ENCODE measurements at places on chromosomes 12 and 14.

- no peak for DNase-seq
These were observed 60.8 kb downstream of the RASSF3 start for GRCh38 chr12:64670919-64671639.

DNA sequence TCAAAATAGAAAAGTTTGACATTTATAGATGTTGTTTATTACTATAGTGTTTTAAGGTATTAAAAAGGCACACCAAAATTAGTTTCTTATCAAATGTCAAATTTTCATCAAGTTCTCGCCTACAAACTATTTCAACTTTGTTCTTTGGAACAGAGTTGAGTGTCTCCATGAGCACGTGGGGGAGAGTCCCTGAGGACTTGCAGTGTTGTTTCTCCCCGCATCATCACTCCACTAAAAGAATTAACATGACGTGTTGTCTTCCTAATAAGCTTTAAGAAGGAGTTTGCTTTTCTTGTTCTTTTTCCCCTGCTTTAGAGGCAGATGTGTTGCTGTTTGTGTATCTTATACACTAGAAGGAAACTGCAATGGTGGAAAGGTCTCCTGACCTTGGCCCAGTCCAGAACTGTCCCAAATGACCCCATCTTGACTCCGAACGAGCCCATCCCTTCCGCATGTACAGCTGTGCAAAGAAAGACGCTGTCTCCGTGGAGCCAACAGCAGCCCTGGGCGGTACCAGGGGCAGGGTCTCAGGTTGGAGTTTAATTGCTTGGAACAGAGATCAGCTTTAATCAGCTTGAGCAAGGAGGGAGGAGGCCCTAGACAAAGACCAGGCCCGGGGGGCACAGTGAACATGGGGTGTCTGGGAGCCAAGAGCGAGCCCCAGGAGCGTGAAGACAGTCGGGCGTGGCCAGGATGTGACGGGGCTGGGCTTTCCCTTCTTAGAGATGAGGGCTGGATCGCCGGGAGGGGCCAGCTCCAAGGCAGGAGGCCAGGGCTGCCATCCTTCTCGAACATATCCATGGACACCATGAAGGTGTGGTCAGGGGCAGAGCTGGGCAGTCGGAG, 215.4 kb upstream of the RTL1 start:
- DNase-seq = no peak

DNA sequence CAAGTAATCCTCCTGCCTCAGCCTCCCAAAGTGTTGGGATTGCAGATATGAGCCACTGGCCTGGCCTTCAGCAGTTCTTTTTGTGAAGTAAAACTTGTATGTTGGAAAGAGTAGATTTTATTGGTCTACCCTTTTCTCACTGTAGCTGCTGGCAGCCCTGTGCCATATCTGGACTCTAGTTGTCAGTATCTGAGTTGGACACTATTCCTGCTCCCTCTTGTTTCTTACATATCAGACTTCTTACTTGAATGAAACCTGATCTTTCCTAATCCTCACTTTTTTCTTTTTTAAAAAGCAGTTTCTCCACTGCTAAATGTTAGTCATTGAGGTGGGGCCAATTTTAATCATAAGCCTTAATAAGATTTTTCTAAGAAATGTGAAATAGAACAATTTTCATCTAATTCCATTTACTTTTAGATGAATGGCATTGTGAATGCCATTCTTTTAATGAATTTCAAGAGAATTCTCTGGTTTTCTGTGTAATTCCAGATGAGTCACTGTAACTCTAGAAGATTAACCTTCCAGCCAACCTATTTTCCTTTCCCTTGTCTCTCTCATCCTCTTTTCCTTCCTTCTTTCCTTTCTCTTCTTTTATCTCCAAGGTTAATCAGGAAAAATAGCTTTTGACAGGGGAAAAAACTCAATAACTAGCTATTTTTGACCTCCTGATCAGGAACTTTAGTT, 88.7 kb downstream of the APAF1 start:
- DNase-seq = no peak

DNA sequence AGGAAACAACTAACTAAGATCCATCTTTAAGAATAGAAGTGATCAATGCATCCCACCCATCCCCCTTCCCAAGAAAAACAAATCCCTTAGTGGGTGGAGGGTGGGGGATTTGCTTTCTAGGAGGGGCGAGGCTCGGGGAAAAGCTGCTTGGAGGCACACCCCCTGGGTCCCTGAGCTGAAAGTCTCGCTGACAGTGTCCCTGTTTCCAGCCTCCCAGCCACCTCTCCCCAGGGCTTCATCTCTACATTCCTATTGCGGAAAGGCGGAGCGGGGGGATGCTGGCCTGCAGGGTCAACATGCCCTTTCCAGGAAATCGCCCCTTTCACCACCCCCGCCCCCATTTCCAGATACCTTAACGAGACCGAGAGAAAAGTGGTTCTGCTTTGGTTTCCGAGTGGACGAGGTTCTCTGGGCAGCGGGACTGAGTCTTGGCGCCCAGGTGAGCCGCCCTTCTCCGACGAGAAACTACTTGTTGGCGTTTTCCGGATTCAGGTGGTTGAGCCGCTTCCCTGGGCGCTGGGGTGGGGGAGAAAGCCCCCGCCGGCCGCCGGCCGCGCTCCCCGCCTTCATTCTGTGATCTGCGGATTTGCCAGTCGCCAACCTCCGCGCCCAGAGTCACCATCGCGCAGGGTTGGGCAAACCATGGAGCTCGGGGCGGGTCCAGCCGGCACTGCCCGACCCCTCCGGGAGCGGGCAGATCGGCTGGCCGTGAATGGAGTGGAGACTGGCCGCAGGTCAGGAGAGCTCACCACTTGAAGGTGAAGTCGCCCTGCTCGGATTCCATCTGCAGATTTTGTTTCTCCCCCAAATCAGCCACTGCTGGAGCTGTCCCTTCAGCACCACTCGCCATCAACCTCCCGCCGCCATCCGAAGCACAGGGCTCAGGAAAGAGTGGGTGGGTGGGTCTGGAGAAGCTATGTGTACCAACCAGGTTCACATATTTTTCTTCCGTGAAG, 505 bp downstream of the KCNC2 start:
- peak; percentile 18 for DNase-seq

- DNase-seq = no peak
These were observed 29.9 kb upstream of the LRTM2 start for GRCh38 chr12:1790444-1790843.

- DNase-seq = no peak
These were observed 116.7 kb upstream of the MYL2 start for GRCh38 chr12:111037047-111037446.

DNA sequence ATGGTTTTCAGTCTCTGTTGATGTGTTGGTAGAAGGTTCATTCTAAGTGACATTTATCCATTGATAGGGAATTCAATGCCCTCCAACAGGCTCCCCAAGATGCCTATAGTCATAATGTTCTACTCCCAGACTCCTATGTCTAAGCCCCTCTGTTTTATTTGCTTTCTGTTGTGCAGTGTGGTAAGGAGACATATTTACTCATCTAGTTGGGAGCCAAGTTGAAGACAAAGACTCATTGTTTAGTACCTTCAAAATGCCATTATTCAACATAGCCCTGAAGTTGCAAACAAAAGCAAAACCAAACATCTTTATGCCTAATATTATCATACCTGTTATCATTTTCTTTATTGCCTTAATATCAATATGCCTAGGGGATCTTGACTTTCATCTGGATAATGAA, 302.1 kb downstream of the RMST start:
- no peak for DNase-seq

- peak; percentile 45 for DNase-seq
These were observed 777 bp downstream of the ASCL1 start for GRCh38 chr12:102958073-102958829.

DNA sequence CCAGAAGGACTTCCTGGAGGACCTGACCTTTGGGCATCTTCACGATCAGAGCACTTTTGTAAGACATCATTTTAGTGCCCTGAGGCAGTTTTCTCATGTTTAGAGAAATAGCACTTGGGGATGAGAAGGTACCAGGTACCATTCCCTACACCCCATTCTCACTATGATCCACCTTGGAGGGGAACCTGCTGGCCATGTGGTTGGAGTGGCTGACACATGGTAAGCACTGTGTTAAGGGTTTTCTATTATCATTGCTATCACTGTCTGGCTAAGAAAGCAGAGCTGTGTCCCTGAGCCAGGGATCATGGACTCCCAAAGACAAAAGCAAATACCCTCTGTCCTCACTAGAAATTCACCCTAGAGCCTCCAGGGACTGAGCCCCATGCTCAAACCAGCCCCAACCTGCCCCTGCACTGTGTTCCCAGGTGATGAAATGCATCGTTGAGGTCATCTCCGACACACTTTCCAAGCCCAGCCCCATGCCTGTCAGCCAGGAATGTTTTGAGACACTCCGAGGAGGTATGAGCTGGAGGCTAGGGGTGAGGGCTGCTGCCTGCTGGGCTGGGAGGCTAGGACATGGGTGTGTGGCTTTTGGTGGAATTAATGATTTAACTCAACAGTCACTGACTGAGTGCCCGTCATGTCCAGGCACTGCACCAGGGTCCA, 3.4 kb downstream of the CHGA start:
- DNase-seq = no peak

GRCh38 chr12:124727264-124727800, 136.3 kb downstream of the SCARB1 start:
- DNase-seq = no peak

- DNase-seq = no peak
These were observed 100.7 kb downstream of the RPL10L start for GRCh38 chr14:46550836-46551235.

GRCh38 chr12:32266756-32267155, 132.6 kb upstream of the FGD4 start:
- DNase-seq = no peak

GRCh38 chr12:132433641-132434395, 56.1 kb upstream of the FBRSL1 start:
- DNase-seq = no peak

DNA sequence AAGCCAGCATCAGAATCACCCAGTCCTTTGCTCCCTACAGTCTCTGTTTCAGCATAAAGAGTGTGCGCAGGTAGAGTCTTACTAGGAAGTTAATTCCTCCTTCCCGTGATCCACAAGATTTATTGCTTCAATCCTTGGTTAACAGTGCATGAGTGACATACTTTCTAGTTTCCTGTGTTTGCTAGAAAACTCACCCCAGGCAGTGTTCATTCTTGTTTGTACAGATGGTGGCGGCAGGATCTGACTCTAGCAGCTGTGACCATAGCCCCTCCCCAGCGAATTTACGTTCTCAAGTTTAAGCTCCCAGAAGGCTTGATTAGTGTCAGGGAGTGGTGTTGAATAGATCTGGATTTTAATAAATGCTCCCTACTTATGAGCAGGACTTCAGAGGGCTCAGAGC, 75.9 kb upstream of the ANO2 start:
- no peak for DNase-seq

GRCh38 chr14:100654814-100655740, 67.9 kb upstream of the BEGAIN start:
- DNase-seq = no peak

GRCh38 chr12:116598311-116599284, 39.4 kb downstream of the MAP1LC3B2 start:
- peak; percentile 41 for DNase-seq

GRCh38 chr14:86333493-86333892, 803.5 kb downstream of the FLRT2 start:
- DNase-seq = no peak

DNA sequence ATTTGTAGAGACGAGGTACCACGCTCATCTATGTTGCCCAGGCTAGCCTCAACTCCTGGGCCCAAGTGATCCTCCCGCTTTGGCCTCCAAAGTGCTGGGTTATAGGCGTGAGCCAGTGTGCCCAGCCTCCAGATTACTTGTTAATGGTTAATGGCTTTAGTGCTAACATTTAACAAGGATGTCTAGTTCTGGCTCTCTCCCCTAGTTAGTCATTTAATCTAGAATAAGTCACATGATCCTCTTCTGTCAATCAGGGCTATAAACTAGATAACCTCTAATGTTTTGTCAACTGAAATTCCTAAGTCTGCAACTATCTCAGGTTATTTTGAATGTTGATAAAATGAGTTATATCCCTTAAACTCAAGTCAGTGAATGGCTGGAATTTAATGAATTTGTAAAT, 15.7 kb downstream of the ACTR6 start:
- DNase-seq = no peak

GRCh38 chr12:46135750-46136149, 133.1 kb downstream of the SLC38A1 start:
- DNase-seq = no peak

DNA sequence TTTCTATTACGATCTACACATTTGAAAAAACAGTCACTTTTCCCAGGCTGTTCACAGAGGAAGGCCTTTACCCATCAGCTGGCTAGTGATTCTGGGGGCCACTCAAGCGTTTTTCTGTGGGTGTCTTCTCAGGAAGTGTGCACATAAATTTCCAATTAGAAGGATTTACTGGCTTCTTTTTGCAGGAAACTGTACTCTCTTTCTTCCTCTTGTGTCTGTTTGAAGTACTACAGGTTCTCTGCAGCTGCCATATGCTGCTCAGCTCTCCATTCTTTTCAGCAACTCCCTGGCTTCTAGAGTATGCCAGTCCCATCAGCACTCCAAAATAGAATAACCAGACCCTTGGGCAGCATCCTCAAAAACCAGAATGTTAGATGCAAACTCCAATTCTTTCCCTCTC, 110.4 kb upstream of the NAV3 start:
- DNase-seq = no peak

DNA sequence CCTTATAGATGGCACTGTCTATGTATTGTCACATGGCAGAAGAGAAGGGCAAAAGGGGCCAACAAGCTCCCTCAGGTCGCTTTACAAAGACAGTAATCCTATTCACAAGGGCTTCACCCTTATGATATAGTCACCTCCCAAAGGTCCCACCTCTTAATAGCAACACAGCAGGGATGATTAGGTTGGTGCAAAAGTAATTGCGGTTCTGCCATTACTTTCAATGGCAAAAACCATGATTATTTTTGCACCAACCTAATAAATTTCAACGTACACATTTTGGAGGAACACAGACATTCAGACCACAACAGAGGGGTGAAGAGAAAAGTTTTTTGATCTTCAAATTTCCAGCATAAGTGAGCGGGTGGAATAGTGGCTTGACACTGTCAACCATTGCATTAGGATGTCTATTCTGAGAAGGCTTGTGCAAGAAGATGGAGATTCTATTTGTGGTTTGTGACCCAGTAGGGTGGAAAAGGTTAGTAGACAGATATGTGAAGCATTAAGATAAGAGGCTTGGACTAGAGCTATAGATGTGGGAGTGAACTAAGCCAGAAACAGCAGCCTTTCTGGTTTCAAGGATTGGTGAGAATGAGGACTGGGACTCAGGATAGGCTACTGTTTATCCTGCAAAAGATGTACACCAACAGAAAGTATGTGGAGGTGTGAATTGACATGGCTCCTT, 75.5 kb upstream of the CPSF6 start:
- no peak for DNase-seq

- DNase-seq = no peak
These were observed 342.7 kb downstream of the PRKD1 start for GRCh38 chr14:29584992-29585391.

GRCh38 chr14:105885561-105886320, 359.4 kb downstream of the TMEM121 start:
- no peak for DNase-seq

Measured in SK-N-DZ (cell line).